Stimulated activated CD4-positive, alpha-beta T cell treated with anti-CD3 and anti-CD28 coated beads, Interleukin-12 subunit alpha, Interleukin-12 subunit beta, amount 100 ng/mL, for 48 hours (primary cell): ENCODE measurements at places on chromosomes 1 and 21.
A peak's percentile ranks its signal among the peaks of the same experiment; 100 is the strongest.

GRCh38 chr21:29655577-29655976 lies 284.2 kb downstream of the GRIK1 start:
- no peak for DNase-seq

- DNase-seq, result no peak
Observed at GRCh38 chr1:28770601-28771165, 33.9 kb downstream of the YTHDF2 start.

- no peak for DNase-seq
Observed at GRCh38 chr1:3323021-3323795, 131.3 kb upstream of the ARHGEF16 start.

DNA sequence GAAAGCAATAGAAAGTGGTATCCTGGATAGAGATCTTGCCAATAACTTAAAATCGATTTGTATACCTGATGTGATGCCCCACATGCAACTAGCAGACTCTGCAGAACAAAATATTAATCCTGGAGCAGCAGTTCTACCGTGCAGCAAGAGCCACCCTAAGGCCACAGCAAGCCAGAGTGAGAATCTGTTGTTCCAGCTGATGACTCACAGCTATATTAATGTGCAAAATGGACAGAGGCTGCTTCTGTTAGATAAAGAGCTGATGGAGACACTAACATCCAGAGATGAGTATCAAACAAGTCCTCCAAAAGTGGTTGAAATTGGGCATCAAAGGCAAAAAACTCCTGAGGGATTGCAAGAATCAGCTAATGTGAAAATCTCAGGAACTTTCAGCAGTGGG lies 127.8 kb downstream of the MACF1 start:
- DNase-seq, result no peak

- no peak for DNase-seq
Observed at GRCh38 chr1:181152892-181153633, 64.6 kb downstream of the IER5 start.

GRCh38 chr1:194629011-194629410 lies 1442.6 kb upstream of the B3GALT2 start:
- DNase-seq, result no peak

DNA sequence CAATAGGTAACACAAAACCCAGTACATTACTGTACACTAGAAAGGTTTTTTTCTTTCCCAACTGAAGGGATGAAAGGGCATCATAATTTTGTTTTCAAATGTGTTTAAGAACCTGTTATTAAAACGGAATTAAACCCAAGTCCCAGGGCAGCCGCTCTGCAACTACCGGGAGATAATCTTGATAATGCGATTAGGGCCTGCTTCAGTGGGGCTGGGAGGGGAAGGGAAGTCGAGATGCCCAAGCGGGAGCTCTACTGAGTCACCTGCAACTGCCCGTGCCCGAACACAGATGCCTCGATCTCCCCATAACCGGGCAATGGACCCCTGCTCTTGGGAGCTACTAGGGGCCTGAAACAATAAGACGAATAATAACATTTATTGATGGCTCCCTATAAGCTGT lies 61.4 kb downstream of the KAZN start:
- no peak for DNase-seq

GRCh38 chr1:207495801-207496792 lies at the start of gene CR1:
CR1 (plus strand) TSS chr1:207496157; CDS start chr1:207496268, 111 bp downstream.
- DNase-seq, result peak; percentile 2

- DNase-seq, result no peak
Observed at GRCh38 chr1:36711480-36711879, 228.8 kb upstream of the CSF3R start.

DNA sequence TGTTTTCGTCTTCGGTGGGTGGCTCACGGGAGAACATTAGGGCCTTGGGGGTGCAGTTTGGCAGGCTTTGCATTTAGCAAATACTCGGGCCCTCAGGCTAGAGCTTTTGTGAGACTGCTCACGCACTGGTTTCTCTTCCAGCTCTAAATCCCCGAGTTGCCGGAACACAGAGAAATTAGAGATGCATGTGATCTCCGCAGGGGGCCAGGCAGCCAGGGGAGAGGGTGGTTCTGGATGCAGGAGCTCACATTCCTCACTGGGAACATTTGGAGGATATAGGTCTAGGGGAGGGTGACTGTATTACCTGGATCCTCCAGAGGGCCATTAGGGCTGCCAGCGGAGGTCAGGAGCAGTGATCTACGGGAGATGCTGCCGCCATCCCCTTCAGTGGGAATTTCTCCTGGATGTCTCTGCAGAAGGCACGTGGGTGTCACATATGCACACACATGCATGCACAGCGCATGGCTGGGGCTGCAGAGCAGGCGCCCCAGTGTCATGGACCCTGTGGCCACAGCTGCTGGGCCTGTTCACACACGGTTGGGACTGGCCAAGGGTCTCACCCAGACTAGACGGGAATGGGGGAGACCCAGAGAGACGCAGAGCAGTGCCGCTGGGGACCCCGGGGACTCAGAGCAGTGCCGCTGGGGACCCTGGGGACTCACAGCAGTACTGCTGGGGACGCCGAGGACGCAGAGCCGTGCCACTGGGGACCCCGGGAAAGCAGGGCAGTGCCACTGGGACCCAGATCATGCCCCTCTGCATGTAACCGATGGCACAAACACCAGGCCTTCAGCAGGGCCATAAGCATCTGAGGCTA lies 258.7 kb downstream of the CAMTA1 start:
- no peak for DNase-seq
